Vagina (tissue), 2 donors: ENCODE measurements at places on chromosomes 1 and 21.

DNA sequence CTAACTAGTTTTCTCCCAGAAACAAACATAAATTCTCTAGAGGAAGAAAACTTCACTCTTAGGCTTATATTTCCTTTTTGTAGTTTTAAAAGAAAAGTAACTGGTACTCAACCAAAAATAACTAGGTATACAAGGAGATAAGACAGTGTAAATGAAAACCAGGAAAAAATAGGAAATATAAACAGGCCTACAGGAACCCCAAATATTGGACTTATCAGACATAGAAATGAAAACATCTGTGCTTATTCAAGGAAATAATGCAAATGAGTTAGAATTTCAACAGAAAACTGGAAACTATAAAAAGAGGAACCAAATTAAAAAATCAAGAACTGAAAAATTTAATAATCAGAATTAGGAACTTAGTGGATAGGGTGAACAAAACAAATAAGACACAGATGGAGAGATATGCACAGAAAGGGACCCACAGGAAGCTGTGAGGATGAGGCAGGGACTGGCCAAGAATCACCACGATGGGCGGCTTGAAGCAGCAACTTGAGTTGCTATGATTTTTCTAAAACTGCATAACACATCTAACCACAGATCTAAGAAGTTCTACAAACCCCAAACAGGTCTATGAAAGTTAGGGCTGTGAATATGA lies 67.5 kb upstream of the ACTRT2 start:
- DNase-seq, result no peak

- no peak for DNase-seq
Observed at GRCh38 chr1:17094664-17095063, 24.6 kb downstream of the PADI2 start.

- DNase-seq, result no peak
Observed at GRCh38 chr21:43294194-43294902, 125.5 kb downstream of the CRYAA start.

DNA sequence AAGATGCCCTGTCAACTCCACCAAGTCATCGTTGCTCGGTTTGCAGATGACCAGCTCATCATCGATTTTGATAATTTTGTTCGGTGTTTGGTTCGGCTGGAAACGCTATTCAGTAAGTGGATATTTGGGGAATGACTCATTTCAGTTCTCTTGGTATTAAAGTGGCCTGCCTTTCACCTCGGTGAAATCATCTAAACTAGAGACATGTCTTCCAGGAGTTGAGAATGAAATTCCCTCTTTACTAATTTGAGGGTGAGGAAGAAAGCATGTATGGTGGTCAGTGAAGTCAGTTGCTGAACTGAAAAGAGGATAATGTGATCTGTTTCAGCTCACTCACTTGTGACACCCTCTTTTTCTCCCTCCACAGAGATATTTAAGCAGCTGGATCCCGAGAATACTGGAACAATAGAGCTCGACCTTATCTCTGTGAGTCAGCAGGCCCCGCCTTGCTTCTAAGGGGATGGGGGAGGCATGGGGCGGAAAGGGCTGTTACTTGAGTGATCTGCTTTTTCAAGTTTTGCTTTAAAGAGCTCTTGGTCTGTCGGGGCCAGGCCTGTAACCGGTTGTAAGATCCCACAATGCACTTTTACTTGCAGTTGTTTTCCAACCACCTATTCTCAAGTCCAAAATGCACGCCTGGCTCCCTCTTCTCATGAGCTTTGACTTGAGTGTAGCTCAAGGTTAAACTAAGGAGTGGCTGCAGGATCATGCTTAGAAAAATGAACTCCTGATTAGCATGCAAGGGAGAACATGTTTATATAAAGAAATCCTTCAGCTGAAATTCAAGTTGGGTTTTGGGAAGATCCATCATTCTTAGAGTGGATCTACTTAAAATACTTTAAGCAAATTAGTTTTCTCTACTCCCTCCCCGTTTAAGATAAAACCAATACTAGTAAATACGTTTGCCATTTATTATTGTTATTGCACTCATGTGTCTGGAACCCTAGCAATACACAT lies 59.8 kb downstream of the CAPN2 start:
- DNase-seq, result no peak

DNA sequence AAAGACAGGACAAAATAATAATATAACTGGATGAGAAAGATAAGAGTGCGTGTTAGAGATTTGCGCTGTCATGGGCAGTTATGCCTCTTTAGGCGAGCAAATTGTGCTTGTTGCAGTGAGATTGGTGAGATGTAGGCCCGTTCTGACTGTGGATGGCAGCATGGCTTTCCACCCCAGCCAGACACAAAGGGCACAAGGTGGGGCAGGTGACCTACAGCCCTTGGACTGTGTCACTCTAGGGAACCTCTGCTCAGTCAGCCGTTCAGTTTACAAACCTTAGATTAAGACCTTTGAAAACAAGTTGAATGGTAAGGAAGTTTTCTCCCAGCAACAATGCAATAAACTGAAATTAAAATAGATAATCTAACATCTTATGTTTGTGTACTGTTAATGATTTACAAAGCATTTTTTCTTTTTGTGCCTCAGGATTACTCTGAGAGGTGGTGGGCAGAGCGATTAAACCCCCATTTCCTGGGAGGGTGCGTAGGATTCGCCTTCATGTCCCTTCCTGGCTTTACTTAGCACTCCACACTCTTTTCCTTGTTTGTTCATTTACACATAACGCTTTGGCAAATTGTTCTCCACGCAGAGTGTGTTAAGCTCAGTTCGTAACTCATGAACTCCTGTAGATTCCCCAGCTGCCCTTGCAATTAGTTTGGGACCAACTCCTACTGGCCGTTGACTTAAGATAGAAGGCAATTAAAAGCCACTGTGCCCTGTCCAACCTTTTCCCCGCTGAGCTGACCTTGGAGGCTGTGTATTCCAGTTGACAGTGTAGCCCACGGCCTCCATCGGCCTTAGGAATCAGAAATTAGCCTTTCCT lies 58.1 kb upstream of the IGSF5 start:
- no peak for DNase-seq

DNA sequence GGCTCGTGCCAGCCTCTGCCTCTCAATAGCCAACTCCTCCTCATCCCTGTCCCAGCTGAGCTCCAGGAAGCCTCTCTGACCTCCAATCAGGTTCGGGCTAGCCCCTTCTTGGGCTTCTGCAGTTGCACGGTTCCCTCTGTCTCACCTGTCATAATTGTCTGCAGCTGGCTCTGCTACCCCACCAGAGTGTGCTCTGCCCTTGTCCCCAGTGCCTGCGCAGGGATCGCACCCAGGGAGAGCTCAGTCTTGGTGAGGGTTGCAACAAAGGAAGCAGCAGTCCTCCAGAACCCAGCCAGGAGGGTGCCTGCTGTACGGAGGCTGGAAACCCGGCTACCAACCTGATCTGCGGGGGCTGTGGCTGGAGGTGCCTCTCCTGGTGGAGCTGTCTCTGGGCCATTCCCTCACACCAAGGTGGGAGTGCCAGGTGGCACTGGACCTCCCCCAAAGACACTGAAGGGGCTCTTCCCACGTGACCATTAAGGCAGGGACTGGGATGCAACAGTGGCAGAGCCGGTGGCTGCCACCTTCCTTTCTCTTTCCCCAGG lies 63.5 kb upstream of the DMRTB1 start:
- DNase-seq, result no peak

DNA sequence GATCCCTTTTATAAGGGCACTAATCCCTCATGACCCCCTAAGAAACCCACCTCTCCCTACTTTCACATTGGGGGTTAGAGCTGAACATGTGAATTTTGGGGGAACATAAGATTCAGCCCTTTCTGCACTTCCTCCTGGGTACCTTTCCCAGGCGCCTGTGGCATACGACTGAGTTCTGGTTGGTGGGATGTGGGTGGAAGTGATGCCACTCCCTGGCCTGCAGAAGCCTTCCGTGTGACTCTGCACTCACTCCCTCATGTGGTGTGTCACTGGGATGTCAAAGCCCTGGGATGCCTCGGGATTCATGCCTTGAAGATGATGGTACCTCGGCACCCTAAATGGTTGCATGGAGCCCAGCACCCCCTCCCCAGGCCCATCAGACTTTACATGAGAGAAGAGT lies 28.3 kb upstream of the VASH2 start:
- DNase-seq, result peak; percentile 54

DNA sequence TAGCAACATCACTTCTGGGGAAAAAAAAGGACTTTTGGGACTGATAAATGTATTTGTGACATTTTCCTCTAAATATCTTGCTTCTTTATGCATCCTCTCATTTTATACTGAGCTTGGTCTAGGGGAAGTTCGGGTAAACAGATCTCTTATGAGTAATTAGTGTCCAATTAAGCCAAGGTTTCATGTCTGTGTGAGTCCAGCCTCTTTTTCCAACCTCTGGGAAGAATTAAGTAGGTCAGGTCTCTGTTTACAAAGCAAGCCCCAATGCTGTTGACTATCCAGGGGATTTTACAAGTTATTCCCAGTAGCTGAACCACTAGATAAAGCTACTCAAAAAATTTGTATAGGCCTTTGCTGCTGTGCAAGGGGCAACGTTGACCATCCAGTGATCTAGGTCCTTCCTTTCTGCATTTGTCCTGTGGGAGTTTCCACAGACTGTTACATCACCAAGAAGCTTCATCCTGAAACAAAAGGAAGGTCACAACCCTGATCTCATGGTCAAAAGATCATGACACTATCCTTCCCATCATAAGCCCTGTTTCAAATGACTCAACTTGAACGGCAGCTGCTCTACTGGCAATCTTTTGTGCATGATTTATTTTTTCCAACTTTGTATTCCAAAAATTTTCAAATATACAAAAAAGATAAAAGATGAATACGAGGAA lies 74.3 kb downstream of the ETS2 start:
- DNase-seq, result no peak

GRCh38 chr1:15803380-15803779 lies 4.1 kb downstream of the UQCRHL start:
- DNase-seq, result no peak

DNA sequence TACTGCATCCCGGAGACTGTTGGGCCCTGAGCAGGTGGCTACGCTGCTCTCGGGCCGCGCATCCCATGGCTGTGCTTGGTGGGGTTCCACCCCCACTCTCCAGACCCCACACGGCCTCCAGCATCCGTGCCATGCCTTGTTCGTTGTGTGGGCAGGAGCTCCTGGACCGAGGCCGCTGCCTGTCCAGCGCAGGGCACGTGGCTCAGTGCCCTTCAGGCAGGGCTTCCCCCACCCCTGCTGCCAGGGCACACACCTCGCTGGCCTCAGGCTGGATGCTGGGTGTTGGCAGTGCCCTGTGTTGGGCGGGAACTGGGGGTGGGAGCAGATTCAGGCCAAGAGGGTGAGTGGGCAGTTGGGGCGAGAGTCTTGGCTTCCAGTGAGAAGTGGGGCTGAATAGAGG lies 9.9 kb downstream of the PRKCZ start:
- DNase-seq, result no peak

DNA sequence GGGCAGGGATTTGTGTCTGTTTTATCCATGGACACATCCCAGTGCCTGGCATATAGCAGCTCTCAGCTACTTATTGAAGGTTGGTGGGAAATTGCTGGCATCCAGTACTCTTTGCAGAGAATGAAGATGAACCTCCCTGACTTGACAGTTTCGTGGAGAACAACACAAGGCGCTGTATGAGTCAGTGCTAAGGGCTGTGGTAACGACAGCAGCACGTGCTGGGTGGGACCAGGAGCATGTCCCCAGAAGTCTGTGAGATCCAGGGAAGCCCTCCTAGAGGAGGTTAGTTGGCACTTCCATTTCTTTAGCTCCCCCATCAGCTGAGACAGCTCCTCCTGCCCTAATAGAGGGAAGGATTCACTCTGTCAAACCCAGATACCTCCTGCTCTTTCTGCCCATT lies 25.9 kb upstream of the IL19 start:
- no peak for DNase-seq

DNA sequence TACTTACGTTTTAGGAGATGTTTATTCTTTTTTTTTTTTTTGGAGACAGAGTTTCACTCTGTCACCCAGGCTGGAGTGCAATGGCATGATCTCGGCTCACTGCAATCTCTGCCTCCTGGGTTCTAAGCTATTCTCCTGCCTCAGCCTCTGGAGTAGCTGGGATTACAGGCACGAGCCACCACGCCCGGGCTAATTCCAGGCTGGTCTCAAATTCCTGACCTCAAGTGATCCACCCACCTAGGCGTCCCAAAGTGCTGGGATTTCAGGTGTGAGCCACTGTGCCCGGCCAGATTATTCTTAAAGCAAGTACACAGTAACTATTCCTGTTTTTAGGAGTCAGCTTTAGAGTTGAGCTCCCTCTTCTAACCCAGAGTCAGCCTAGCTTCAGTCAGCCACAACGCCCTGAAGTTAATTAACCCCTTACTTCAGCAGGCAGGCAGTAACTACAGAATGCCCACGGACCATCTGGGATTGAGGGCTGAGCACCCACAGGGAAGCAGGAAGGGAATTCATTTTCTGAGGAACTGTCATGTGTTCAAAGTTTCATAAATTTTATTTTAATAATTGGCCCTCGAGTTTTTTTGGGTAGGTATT lies 5.3 kb upstream of the ID3 start:
- no peak for DNase-seq

DNA sequence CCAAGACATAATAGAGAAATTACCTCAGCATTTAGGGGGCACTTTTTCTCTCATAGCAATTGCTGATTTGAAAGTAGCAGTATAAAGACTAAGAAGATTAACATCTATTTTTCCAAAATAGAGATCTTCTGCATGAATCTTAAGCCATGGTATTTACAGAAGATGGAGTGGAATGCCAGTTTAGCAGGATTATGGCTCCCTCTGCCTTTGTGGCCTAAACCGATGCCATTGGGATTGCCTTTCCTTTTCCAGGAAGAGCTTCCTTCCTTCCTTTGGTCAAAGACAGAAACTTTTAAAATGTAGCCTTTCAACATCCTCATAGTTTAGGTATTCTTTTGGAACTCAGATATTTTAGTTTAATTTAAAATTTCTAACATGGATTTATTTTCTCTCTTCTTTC lies 39.4 kb downstream of the CFHR5 start:
- no peak for DNase-seq

GRCh38 chr1:15213341-15213821 lies 33.6 kb upstream of the FHAD1 start:
- no peak for DNase-seq

- DNase-seq, result no peak
Observed at GRCh38 chr1:4467241-4467640, 187.2 kb upstream of the AJAP1 start.

DNA sequence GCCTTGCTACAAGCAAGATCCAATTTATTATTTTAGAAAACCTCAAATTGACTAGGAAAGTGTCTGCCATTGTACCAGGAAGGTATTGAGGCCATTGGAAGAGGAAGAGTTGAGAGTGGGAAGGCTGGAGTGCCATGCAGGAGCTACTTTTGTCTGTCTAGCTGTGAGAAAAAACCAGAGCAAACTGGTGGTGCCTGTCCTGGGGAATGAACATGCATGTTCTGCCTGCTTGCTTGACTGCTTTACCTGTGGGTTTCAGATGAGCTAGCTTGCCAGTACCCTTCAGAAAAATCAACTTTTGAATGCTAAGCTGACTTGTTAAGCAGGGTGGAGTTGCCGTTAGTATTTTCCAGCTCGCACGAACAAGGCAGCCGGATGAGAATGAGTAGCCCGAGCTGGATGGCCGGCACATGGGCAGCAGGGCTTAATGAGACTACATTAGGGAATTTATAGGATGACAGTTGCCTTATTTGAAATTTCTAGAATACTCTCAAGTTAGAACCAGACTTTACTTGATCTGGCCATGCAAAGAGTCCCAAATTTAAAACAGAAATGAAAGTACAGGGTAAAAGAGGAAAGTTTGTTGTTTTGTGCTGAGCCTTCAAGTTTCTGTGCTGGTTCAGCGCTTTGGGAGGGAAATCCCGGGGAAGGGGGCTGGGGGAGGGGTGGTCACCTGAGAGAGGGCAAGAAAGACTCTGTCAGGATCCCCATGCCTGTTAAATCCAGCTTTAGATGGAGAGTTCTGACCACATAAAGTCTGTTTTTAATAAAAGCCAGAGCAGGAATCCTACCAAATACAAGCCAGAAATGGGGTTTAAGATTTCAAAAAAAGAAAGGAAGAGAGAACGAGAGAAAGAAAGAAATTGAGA lies 29.6 kb upstream of the C1orf105 start:
- no peak for DNase-seq
